ENCODE measurements at places on chromosomes 1 and 21. TPM values are rescaled to one million over a fixed set of nuclear protein-coding genes. Genes with fewer than 3 reads are reported as not detected.

GRCh38 chr1:165994107-165994506 lies 166.7 kb downstream of the UCK2 start:
- no peak overlapping the region for H3K4me3 ChIP-seq
- H3K27me3 ChIP-seq = no peaks in the 10 kb centered on the region
- H3K27ac ChIP-seq = no peak overlapping the region

DNA sequence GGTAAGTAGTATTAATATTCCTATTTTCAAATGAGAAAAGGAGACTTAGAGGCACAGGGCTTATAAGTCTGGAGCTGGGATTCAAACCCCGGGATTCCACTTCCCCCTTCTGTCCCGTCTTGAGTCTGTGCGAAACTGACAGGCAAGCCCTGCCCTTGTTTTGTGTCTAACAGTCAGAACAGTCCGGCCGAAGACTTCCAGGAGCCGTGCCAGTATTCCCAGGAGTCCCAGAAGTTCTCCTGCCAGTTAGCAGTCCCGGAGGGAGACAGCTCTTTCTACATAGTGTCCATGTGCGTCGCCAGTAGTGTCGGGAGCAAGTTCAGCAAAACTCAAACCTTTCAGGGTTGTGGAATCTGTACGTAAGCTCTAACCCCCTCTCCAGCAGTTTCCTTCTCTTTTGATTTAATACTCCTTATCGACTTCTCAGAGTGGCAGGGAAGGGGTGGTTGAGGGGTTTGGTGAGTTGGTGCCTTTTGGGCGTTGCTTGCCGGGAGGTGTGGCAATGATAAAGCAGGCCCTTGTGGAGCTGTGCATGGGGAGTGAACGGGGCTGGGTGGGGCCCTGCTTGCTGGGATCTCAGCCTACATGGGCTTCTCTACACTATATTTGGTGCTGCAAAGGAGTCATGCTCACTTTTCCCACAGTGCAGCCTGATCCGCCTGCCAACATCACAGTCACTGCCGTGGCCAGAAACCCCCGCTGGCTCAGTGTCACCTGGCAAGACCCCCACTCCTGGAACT lies 29.4 kb downstream of the IL6R start:
- H3K27me3 ChIP-seq = no peaks in the 10 kb centered on the region
- no peak overlapping the region for H3K4me3 ChIP-seq
- no peaks in the 10 kb centered on the region for H3K36me3 ChIP-seq
- peak; percentile 36 for DNase-seq
- no peak overlapping the region for H3K27ac ChIP-seq

GRCh38 chr1:69947837-69948236 lies 257.5 kb downstream of the LRRC40 start:
- DNase-seq = no peak
- H3K4me1 ChIP-seq = peaks cover 7% of the 10 kb centered on the region
- H3K27me3 ChIP-seq = no peaks in the 10 kb centered on the region
- no peak overlapping the region for H3K4me3 ChIP-seq

DNA sequence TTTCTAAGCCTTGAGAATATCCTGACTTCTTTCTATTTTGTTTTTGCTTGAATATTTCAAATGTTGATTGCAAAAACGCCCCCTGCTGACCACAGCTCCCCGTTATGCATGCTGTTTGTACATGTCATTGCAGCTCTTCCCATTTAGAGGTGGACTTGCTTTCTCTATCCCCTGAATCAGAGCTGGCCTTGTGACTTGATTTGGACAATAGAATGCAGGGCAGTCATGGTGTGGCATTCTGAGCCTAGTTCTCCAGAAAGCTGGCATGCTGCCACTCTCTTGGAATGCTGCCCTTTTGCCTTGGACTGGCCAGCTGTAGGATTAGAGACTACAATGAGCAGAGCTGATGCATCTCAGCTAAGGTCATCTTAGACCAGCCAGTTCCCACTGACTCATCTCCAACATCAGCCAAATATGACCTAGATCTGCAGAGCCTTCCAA lies 1561.5 kb downstream of the MRPL39 start:
- no peaks in the 10 kb centered on the region for H3K27me3 ChIP-seq
- no peak overlapping the region for H3K27ac ChIP-seq
- peak; percentile 6 for DNase-seq
- H3K4me1 ChIP-seq = no peaks in the 10 kb centered on the region

DNA sequence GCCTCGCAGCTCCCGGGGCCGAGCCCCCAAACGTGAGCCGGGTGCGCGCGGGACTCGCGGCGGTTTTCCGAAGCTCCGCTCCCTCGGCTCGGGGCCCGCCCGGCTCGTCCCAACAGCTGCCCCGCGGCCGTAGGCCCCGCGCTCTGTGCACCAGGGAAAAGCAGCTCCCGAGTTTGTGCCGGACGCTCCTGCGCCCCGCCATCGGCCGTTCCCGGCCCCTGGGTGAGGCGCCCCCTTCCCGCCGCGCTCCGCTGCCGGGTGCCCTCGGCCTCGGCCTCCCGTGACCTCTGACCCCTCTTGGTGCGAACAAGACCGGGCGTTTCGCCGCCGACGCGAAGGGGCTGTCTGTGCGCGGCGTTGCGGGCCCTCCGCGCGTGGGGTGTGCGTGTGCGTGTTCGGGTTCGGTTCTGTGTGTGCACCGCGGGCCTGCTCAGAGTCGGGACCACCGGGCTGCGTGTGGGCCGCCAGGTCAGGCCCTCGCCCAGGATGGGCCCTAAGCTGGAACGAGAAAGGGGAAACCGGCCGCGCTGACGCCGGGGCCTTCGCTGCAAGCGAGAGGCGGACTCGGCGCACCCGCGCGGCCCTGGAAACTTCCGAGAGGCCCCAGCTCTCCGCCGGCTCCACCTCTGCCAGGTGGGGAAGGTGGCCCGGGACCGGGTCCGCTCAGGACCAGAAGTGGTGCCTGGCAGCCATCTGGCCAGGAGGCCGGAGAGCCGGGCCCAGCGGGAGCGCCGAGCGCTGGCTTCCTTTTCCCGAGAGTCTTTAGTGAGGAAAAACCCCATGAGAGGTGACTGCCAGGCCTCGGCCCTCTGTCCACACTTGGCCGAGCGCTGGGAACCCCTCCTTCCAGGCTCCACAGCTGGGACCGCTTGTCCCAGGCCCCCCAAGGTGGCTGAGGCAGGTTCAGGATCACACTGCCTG lies 1.9 kb downstream of the PRDM16 start:
- H3K27me3 ChIP-seq = peaks cover 70% of the 10 kb centered on the region
- no peaks in the 10 kb centered on the region for H3K4me1 ChIP-seq
- no peak for DNase-seq
- no peaks in the 10 kb centered on the region for H3K36me3 ChIP-seq

GRCh38 chr21:45004059-45004422 lies 64.2 kb downstream of the SLX9 start:
- H3K27ac ChIP-seq = no peak overlapping the region
- H3K27me3 ChIP-seq = no peaks in the 10 kb centered on the region
- no peak overlapping the region for H3K4me3 ChIP-seq
- no peaks in the 10 kb centered on the region for H3K4me1 ChIP-seq

DNA sequence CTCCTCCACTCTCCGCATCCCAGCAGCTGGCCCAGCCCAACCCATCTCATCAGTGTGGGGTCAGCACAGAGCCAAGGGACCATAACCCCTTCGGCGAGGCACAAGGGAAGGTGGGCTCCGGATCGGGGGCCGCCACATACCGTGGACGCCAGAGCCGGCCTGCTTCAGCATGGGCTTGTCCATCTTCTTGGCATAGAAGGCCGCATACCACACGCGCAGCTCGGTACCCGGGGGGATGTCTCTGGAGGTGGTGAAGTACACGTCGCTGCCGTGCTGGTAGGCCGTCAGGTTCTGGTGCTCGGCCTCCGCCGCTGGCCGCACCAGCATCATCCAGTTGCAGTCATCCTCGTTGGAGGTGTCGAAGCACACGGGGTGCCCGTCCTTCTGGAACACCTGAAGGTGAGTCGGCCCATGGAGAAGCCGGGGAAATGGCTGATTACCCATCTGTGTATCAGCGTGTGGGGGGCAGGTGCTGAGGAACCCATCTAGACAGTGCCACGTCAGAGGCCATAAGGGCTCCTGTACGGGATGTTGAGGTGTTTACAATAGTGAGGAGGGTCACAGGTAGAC lies 24.6 kb downstream of the PRDM15 start:
- no peaks in the 10 kb centered on the region for H3K27me3 ChIP-seq
- no peak overlapping the region for H3K4me3 ChIP-seq
- no peak overlapping the region for H3K27ac ChIP-seq
- H3K4me1 ChIP-seq = no peaks in the 10 kb centered on the region

Gene OLIG2
- not detected for total RNA-seq

Gene CDK18
- total RNA-seq = 9.2 TPM

- H3K27me3 ChIP-seq = no peaks in the 10 kb centered on the region
- no peak overlapping the region for H3K4me3 ChIP-seq
- DNase-seq = no peak
- no peaks in the 10 kb centered on the region for H3K36me3 ChIP-seq
These were observed 7.6 kb upstream of the RGS16 start for GRCh38 chr1:182611787-182612186.

DNA sequence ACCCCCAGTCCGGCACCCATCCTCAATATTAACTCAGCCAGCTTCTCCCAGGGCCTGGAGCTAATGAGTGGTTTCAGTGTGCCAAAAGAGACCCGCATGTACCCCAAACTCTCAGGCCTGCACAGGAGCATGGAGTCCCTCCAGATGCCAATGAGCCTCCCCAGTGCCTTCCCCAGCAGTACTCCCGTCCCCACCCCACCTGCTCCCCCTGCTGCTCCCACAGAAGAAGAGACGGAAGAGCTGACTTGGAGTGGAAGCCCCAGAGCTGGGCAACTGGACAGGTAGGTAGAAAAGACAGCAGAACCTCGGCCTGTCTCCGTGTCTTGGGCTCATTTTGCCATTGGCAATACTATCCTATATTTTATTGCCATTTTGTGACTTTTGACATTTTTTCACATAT lies 45.4 kb upstream of the IPO9 start:
- no peak for DNase-seq
- H3K27me3 ChIP-seq = no peaks in the 10 kb centered on the region
- H3K4me1 ChIP-seq = peaks cover 45% of the 10 kb centered on the region
- peaks cover 32% of the 10 kb centered on the region for H3K36me3 ChIP-seq
- H3K4me3 ChIP-seq = no peak overlapping the region

GRCh38 chr1:39886757-39887231 lies 3.5 kb upstream of the TRIT1 start:
- H3K4me1 ChIP-seq = no peaks in the 10 kb centered on the region
- H3K27ac ChIP-seq = no peak overlapping the region
- H3K4me3 ChIP-seq = no peak overlapping the region
- DNase-seq = no peak
- H3K27me3 ChIP-seq = no peaks in the 10 kb centered on the region

Gene MRAP
- not detected for total RNA-seq

- no peaks in the 10 kb centered on the region for H3K27me3 ChIP-seq
- H3K4me1 ChIP-seq = no peaks in the 10 kb centered on the region
- DNase-seq = peak; percentile 59
- H3K4me3 ChIP-seq = no peak overlapping the region
These were observed 34.9 kb upstream of the SCYL3 start for GRCh38 chr1:169928438-169929209.

Gene FAM163A
- total RNA-seq = not detected

- H3K27me3 ChIP-seq = no peaks in the 10 kb centered on the region
- peak; percentile 14 for DNase-seq
- H3K4me3 ChIP-seq = no peak overlapping the region
- H3K4me1 ChIP-seq = no peaks in the 10 kb centered on the region
- no peak overlapping the region for H3K27ac ChIP-seq
- no peaks in the 10 kb centered on the region for H3K36me3 ChIP-seq
These were observed 866.7 kb upstream of the PRMT6 start for GRCh38 chr1:106189780-106190179.

DNA sequence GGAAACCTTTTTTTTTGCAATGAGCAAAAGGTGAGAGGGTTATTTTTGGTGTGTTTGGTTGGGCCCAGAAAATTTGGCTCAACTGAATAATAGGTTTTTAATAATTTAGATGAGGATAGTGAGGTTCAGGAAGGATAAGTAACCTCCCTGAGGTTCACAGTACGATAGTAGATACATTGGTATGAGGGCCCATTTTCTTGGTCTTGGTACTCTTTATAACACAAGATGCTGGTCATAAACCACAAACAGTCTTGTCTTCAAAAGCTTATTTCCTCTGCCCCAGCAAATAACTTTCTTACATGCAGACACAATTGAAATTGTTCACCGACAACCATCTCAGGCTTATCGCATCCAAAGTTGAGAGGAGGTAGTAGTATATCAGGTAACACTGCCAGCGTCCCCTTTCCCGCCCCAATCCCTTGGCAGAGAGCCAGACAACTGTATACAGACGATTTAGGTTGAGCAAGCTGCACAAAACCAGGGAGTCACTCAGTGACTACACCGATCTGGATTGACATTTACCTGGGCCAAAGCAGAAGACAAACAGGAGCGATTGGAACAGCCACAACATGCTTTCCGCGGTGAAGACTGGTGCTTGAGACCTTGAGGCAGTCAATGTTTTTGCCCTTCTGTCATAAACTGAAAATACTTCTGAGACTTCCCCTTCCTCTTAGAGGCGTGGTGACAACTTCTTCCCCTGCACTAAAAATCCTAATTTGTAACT lies at the start of gene SLAMF6:
TSS of gene SLAMF6 (minus strand) at position 634 of the 724 bp plus-strand sequence. CDS start at position 571, 63 bp downstream.
- H3K4me3 ChIP-seq = no peak within 1 kb of the TSS
- H3K4me1 ChIP-seq = no peaks in the 10 kb centered on the region
- no peak within 1 kb of the TSS for H3K27ac ChIP-seq
- H3K36me3 ChIP-seq = no peaks in the 10 kb centered on the region
- H3K27me3 ChIP-seq = no peaks in the 10 kb centered on the region

All from A673 (cell line).